HS-5 (cell line): ENCODE measurements at places on chromosomes 4 and X.

GRCh38 chr4:80434238-80434637 is 98.7 kb downstream of the CFAP299 start:
- DNase-seq: no peak

GRCh38 chr4:44186850-44187246 is 261.8 kb downstream of the KCTD8 start:
- no peak for DNase-seq

DNA sequence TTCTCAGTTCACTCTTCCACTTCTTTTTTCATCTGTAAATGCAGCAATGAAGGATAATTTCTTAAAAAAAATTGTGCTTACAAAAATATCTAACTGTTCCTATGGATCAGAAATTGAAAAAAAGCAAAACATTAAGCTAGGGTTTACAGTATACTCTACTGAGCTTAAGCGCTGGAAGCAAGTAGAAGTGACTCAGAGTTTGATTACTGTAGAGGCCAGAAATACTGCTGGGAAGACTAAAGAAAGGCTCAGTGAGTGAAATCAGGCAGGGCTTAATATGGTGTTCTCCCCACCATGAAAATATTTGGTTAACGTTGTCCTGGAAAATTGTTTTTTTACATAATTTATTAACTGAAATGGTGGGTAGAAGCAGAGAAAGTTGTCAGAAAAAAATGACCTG is 1061.8 kb upstream of the GRIA3 start:
- DNase-seq: no peak

GRCh38 chrX:2325076-2325784 is 175.5 kb downstream of the DHRSX start:
- no peak for DNase-seq

GRCh38 chrX:154059231-154059630 is 38.3 kb downstream of the MECP2 start:
- DNase-seq: no peak

DNA sequence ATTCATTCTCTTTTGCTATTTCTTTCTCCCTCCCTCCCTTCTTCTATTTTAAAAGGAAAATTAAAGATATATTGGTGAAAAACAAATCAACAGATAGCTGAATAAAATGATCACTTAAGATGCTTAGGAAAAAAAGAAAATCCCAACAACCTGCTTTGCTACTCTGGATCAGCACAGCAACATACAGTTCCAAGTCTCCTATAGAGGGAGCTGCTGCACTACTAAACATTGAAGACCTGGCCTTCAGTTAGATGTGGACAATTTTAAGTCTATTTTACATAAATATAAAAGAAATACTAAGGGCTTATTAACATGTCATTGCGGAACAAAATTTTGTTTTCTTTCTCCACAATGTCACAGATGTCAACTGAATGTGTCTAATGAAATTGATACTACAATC is 226.4 kb downstream of the MAGEB5 start:
- no peak for DNase-seq

- no peak for DNase-seq
Observed at GRCh38 chrX:859329-859728, 228.7 kb downstream of the SHOX start.

DNA sequence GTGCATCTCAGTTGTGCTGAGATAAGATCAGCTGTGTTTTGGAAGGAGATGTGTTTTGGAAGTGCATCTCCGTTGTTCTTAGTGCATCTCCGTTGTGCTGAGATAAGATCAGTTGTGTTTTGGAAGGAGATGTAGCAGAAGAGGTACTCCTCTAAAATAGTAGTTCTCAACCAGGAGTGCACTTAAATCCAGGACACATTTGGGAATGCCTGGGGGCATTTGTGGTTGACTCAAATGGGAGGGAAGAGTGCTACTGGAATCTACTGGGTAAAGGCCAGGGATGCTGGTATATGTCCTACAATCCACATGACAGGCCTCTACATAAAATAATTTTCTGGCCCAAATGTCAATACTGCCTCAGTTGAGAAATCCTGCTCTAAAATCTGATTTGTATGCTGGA is 70.8 kb upstream of the CHRDL1 start:
- no peak for DNase-seq

- no peak for DNase-seq
Observed at GRCh38 chr4:184932343-184932742, 85.9 kb upstream of the HELT start.

DNA sequence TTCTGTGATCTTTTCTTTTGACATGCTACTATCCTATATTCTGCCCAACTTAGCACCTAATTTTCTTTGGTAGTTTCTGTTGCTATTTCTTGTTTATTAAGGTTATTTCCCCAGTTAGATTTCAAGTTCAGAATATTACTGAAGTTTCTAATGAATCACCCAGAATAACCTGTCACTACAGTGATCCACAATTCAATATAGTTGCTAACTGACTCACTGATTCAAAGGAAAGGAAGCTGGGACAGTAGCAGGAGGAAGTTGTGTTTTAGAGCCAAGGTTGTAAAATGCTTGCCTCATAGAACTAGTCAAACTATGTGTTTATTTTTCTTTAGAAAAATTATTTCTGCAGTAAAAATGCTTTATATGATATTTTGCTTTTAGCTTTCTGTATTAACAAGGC is 37.4 kb downstream of the PAK3 start:
- DNase-seq: no peak

DNA sequence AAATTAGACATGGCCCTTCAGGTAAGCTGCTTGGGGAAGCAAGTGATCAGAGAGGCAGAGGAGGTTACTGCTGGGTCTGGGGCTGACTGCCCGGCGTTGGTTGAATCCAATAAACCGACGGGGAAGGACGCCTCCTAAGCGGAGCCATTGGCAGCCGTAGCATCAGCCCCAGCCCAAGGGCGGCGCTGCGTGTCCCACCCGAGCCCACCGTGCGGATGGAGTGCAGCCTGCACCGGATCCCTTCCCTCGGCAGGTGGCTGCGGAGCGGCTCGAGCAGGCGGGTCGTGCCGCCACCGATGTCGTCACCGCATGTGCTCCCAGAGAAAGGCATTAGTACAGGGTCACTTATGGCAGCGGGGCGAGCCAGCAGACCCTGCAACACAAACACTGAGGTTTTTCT is 82.1 kb downstream of the ALPK1 start:
- no peak for DNase-seq

- peak; percentile 41 for DNase-seq
Observed at GRCh38 chrX:108070891-108071290, 20.5 kb downstream of the PSMD10 start.

DNA sequence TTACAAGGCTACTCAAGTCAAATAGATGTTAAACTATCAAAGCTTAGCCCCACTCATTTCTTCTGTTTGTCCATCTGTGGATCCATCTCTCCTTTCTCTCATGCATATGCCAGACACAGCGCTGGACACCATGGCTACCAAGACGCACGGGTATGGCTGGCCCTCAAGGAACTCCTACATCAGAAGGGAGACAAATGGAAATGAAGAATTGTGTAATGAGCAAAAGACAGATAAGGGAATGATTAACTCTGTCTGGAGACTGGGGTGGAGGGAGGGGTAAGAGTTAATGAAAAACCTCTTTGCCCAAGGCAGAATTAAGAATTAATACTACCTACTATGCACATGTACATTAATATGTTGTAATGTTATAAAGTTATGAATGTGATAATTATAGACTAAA is 88.1 kb downstream of the MGST2 start:
- no peak for DNase-seq

GRCh38 chrX:115503099-115503498 is 57.9 kb upstream of the PLS3 start:
- no peak for DNase-seq

DNA sequence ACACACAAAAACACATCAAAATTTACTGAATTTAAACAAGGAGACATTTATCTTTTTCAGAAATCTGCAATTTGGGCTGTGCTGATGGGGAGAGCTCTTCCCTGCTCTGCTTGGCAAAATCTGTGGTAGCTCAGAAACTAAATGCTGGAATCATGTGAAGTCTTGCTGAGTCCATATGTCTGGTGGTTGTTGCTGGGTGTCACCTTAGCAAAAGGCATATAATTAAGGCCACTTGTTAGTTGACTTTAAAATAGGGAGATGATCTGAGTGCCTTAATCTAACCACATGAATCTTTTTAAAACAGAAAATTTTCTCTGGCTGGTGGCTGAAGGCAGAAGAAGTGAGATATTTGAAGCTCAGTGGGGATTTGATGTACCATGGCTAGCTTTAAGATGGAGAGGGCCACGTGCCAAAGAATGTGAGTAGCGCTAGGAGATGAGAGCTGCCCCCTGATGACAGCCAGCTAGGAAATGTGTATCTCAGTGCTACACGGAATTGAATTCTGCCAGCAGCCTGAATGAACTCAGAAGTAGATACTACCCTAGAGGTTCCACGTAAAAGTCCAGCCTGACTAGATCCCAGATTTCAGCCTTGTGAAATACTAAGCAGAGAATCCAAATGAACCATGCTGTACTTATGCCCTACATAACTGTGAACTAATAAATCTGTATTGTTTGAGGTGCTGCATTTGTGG is 7.6 kb upstream of the GUF1 start:
- DNase-seq: no peak

- peak; percentile 30 for DNase-seq
Observed at GRCh38 chr4:25703731-25704388, 48.2 kb downstream of the SLC34A2 start.

DNA sequence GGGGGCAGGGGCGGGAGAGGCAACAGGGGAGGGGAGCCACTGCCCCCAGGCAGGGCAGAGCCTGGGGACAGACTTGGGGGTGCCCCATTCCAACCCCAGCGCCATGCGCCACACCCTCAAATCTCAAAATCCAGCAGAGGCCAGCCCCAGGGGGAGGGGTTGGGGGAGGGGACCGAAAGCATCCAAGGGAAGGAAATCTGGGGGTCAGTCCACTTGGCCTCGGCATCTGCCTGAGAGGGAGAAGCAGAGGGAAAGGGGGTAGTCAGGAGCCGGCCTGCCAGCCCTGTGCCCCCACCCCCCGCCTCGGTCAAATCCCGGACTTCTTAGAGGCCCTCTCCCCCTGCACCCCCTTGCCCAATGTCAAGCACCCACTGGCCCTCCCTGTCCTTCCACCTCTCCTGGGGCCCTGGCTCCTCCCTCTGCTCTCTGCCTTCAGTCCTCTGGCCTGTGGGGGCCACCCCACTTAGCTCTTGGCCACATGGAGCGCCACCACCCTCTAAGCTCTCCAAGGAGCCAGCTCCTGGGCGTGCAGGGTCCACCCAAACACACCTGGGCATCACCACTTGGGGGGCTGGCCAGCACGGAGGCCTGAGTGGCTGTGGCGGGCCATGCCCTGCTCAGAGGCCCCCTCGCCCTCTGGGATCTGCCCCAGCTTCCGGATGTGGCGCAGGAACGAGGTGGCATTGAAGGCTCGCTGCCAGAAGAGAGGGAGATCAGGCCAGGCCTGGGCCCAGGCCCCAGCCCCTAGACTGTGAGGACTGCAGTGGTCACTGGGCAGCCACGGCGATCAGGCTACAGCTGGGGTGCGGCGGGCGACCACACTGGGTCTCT is 3.5 kb downstream of the PNCK start:
- no peak for DNase-seq

DNA sequence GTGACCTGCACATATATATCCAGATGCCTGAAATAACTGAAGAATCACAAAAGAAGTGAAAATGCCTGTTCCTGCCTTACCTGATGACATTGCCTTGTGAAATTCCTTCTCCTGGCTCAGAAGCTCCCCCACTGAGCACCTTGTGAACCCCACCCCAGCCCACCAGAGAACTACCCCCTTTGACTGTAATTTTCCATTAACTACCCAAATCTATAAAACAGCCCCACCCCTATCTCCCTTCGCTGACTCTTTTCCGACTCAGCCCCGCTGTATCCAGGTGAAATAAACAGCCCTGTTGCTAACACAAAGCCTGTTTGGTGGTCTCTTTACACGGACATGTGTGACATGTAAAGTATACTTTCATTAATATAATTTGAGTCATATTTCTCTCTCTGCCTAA is 320.3 kb upstream of the TECRL start:
- no peak for DNase-seq

GRCh38 chr4:136812100-136812880 is 720.0 kb downstream of the PCDH18 start:
- DNase-seq: no peak

GRCh38 chr4:140930557-140930956 is 174.4 kb upstream of the TBC1D9 start:
- no peak for DNase-seq

GRCh38 chrX:120813982-120814381 is 61.7 kb downstream of the CT47B1 start:
- DNase-seq: no peak

GRCh38 chr4:155757745-155758265 is 1.0 kb upstream of the GUCY1B1 start:
- DNase-seq: no peak

DNA sequence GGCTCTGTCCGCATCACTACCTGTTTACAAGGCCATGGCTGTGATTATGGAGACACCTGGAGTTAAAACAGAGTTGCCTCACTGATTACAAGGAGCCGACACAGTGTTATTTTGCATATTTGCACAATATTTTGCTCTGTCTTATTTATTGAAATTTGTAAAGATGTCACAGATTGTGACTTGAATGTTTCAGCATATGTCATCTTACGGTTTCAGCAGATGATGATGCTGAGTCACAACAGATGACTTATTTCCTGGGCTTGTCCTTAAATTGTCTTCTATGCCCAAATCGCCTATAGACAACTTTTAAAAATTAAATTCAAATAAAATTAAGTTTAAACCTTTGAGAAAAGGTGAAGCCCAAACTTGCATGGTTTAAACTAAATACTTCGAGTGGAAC is 87.1 kb upstream of the INPP4B start:
- peak; percentile 6 for DNase-seq

GRCh38 chr4:8352368-8353157 is 83.0 kb downstream of the HTRA3 start:
- no peak for DNase-seq

- no peak for DNase-seq
Observed at GRCh38 chr4:150781191-150781590, 199.2 kb downstream of the MAB21L2 start.

DNA sequence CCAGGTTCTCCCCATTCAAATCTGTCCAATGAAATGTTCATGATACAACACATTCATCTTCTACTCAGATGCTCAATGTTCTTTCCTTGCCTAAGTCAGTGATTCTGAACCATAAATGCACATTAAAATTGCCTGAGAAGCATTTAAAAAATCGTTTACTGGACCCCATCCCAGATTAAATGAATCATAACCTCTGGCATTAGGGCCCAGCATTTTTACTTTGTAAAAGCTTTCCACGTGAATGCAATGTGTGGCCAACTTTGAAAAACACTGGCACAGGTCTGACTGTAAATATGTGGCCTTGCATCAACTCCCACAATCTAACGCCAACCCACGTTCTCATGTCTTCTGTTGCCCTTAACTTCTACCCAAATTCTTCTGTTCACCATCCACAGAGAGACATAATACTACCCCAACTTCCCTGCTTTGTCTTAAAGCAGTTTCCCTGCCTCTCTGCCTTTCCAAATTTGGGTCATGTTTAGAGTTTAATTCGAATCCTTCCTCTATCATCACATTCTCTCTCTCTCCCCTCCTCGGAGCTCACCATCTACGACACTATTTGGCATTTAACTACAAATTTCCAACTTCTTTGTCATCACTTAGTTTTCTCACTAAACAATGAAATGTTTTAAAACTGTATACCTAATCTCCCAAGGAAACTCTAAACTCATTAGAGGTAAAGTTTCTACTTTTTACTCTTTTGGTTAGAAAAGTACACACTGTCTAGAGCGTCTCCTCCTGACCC is 78.7 kb downstream of the PRKG2 start:
- DNase-seq: peak; percentile 65

- no peak for DNase-seq
Observed at GRCh38 chr4:76002176-76002575, 5.1 kb downstream of the CXCL9 start.

GRCh38 chr4:142463206-142463605 is 382.9 kb downstream of the INPP4B start:
- DNase-seq: no peak

GRCh38 chr4:145909281-145909715 is 29.3 kb downstream of the ZNF827 start:
- DNase-seq: no peak
